ENCODE measurements at places on chromosomes 5 and 9.
A peak's percentile ranks its signal among the peaks of the same experiment; 100 is the strongest.

DNA sequence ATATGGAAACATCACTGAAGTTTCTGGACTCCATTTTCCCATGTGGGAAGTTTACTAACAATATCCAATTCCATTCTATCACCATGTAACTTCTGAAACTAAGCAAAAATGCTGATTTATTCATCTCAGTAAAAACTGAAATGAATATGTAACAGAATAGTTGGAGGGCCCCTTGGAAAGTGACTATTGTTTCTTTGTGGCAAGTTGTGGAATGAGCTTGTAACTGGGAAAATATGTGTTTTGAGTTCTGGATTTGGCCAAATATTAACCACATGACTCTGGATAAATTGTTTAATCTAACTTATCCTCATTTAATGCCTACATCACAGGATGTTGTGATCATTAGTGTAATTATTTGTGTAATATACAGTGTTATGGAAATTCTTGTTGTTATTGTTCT lies 619.3 kb downstream of the TLE4 start:
- DNase-seq, result no peak

DNA sequence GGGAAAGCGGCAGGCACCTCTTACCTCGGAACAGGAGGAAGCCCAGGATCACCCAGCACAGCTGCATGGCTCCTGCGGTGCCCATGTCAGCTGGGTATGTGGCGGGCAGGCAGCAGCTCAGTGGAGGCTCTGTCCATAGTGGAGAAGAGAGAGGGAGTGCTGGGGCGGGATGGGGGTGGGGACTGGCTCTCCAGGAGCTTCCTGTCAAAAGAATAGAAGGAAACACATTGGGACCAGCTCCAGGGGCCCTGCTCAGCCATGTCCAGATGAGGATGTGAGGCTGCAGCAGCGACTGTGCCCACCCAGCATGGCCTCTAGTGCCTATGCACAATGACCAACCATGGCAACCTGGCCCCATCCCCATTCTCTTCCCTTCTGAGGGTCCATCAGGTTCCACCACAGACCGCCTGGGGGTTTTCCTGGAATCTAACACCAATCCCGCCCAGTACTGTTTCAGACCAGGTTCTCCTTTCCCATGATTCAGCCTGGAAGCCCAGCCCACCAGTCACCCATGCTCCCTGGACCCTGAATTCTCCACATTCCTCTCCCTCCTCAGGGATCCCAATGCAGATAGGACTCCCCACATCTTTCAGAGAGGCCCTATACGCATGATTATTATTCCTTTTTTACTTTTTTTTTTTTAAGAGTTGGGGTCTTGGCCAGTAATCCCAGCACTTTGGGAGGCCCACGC lies at the start of gene ECSCR:
ECSCR (minus strand) TSS at position 158 of the 691 bp plus-strand sequence; CDS start at position 85, 73 bp downstream.
- DNase-seq, result no peak

GRCh38 chr5:145946112-145946861 lies 9.9 kb downstream of the SH3RF2 start:
- DNase-seq, result no peak

DNA sequence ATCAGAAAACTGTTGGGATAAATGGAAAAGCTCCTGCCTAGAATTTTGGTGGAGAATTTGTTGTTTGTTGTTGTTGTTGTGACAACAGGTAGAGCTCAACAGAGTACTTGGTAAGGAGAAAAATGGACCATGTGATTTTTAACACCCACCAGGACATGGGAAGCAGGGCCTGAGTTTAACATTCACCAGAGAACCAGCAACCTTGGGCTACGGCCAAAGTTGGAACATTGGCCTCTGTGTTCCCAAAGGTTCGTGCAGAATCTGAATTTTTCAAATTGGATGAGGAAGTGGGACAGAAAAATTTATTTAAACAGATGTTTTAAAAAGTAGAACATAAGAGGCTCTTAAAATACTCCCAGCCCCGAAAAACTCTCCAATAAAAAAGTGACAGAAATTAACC lies 127.0 kb downstream of the GNA14 start:
- no peak for DNase-seq

GRCh38 chr9:98215271-98215670 lies 22.8 kb upstream of the CORO2A start:
- no peak for DNase-seq

DNA sequence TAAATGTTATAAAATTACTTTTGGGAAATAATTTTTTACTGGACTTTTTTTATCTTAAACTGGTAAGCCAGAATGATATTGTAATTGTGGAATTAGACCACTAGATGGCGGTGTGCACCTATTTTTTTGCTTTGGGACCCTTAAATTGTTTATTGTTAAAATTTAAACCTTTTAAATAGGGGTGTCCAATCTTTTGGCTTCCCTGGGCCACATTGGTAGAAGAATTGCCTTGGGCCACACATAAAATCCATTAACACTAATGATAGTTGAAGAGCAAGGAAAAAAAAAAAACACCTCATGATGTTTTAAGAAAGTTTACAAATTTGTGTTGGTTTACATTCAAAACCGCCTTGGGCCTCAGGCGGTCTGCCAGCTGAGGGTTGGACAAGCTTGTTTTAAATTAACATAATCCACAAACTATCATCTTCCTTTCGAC lies 28.4 kb upstream of the GADD45G start:
- no peak for DNase-seq

- no peak for DNase-seq
Measured at GRCh38 chr5:159864885-159865691, 51.2 kb upstream of the ADRA1B start.

DNA sequence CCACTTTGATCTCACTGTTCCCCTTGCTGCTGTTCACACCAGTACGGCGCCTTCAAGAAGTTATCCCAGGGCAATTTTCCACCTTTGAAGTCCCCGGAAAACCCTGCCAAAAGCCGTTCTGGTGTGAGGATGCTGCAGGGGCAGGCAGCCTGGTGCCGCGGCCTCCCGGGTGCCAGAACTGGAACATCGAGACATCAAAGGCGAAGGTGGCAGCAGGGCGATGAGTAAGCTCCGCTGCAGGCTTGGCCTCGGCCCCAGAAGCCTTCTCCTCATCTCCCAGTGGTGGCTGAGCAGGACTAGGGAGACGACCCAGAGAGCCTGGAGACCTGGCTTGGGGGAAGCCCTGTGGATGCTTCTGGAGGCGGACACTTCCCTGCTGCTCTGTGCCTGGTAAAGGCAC lies 115.3 kb upstream of the MSX2 start:
- no peak for DNase-seq

- DNase-seq, result no peak
Measured at GRCh38 chr5:83957188-83957587, 236.5 kb upstream of the HAPLN1 start.

- DNase-seq, result peak; percentile 20
Measured at GRCh38 chr5:43555895-43556606, 826 bp downstream of the PAIP1 start.

DNA sequence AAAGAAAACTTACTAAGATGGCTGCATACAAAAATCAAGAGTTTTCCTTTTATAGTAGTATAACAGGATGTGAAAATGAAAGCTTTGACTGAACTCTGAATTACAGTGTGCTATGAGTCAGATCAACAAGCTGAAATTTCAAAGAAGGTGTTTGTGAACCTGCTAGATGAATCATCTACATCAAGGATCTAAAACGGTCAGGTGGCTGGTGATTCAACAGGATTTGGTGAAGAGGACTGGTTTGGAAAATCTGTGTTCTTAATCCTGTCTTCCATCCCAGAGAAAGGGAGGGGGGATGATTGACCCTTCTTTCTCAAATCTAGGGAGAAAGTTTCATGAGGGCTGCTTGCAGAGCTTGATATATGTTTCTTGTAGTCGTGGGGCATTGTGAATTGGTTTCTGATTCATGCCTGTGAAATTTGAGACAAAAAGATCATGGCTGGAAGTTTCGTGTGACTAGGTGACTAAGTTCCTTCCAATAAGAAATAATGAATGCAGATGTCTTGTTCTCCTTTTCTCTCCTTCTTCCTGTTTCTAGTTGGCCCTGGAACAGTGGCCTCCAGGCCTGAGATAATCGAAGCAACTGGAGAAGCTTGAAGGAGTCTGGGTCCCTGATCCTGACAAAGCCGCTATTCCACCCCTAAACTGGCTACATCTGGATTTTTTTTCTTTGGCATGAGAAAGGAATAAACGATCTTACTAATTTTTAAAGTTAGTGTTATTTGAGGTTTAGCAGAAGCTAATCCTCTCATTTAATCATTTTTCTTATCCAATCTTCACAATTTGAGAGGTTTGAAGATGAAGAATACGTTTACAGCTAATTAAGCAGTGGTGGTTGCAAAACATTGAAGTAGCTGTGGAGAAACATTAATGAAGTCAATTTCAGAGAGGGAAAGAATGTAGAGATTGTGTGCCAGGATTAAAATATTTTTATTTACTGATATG lies 67.2 kb downstream of the MRPS30 start:
- DNase-seq, result no peak

DNA sequence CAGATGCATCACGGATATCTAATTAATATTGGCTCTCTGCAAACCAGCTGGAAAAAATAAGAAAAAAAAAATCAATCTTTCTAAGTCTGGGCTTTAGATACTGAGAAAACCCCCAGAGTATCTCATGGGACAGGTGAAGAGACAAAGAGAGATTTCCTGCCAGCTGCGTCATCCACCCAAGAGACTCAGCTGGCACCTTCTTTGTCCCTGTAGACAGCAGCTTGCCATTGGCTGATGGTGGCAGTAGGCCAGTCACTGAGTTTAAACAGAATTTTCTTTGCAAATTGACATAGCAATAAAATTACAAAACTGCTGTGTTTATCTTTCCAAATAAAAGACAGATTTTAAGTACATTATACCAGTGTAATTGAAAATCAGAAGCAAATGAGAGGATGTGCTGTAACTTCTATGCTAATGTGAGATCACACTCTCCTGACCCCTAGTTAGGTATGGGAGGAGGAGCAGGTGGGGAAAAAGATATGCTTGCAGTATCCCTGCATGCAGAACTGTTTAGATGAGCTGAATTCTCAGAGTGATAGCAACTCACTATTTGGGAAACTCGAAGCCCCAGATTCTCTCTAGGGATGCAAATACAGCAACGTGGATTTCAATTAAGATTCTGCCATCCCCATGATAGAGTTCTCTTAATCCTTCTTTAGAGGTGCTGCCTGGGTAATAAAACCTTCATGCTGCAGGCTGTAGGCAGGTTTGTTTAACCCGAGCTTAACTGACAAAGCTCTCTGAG lies 72.2 kb downstream of the NMUR2 start:
- no peak for DNase-seq

- no peak for DNase-seq
Measured at GRCh38 chr9:36716496-36716895, 143.8 kb downstream of the MELK start.

- no peak for DNase-seq
Measured at GRCh38 chr9:34413231-34413852, 36.6 kb upstream of the MYORG start.

DNA sequence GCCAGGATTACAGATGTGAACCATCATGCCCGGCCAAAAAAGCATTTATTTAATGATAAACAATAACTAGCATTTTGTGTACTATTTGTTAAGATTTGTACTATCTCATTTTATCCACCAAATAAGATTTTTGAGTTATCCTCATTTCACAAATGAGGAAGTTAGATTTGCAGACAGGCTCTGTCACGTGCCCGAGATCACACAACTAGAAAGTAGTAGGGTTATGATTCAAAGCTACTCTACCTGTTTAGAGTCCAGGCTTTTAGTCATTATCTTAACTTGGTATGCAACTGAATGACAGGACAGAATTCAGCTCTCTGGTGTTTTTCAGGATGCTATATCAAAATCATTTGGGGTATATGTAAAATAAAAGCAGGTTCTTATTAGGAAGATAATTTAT lies 20.5 kb downstream of the RANBP17 start:
- no peak for DNase-seq

DNA sequence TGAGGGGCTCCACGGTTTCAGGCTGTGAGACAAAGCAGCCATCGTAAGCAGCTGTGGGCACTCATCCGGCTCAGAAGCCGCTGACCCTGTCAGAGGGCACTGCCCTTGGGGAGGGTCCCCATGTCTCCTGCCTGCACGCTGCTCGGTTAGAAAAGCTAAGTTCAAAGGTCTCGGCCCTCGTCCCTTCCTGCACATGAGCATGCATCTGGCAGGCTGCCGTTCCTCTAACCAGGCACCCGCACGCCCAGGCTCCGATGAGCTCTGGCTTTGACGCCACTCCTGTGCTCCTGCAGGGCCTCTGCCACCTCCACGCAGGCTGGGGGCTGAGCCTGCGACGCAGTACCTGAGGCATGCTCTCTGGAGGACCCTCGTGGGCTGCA lies 51.3 kb downstream of the NKD2 start:
- DNase-seq, result no peak

- DNase-seq, result no peak
Measured at GRCh38 chr9:95857124-95857523, 18.4 kb upstream of the ERCC6L2 start.

- no peak for DNase-seq
Measured at GRCh38 chr5:5360941-5361520, 61.4 kb upstream of the ICE1 start.

GRCh38 chr5:7376871-7377270 lies 19.1 kb upstream of the ADCY2 start:
- no peak for DNase-seq

GRCh38 chr5:90575712-90576111 lies 17.1 kb downstream of the ADGRV1 start:
- no peak for DNase-seq

DNA sequence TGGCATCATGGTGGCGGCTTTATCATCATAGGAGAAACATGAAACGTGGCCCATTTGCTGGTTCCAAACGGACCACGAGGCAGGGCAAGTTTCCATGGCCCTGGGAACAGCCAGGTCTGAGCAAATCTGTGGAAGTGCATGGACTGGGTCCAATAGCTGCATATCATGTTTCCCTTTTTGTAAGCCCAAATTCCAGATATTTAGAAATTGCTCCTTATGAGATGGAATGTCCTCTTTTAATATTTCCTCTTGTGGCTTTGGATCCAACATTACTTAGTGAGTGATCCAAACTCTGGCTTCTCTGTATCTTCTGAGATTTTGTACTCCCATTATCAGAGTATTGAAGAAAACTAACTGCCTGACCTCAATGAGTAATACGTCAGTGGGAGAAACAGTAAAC lies 79.8 kb upstream of the FBXL7 start:
- DNase-seq, result no peak

GRCh38 chr5:173289372-173289771 lies 38.8 kb downstream of the STC2 start:
- no peak for DNase-seq

- no peak for DNase-seq
Measured at GRCh38 chr5:151906246-151906645, 18.4 kb downstream of the GLRA1 start.

- DNase-seq, result no peak
Measured at GRCh38 chr5:118687661-118688621, 300.4 kb downstream of the DTWD2 start.

GRCh38 chr9:122941582-122942234 lies 888 bp downstream of the RABGAP1 start:
- DNase-seq, result no peak

GRCh38 chr5:61334868-61335615 lies 3.0 kb downstream of the ZSWIM6 start:
- DNase-seq, result no peak
